M059J (cell line): ENCODE measurements at places on chromosomes 1 and 21. TPM values are rescaled to one million over a fixed set of nuclear protein-coding genes. Genes with fewer than 3 reads are reported as not detected.

Gene AMY1B
- total RNA-seq = not detected in 2 replicates

Gene RGS16
- not detected in 2 replicates for total RNA-seq

Gene GPX7
- total RNA-seq = 7.7 and 8.7 TPM in 2 replicates

Gene SLAMF9
- not detected in 2 replicates for total RNA-seq

Gene GSTM5
- not detected in 2 replicates for total RNA-seq

Gene ARHGEF10L
- total RNA-seq = 4.4 and 6.8 TPM in 2 replicates

DNA sequence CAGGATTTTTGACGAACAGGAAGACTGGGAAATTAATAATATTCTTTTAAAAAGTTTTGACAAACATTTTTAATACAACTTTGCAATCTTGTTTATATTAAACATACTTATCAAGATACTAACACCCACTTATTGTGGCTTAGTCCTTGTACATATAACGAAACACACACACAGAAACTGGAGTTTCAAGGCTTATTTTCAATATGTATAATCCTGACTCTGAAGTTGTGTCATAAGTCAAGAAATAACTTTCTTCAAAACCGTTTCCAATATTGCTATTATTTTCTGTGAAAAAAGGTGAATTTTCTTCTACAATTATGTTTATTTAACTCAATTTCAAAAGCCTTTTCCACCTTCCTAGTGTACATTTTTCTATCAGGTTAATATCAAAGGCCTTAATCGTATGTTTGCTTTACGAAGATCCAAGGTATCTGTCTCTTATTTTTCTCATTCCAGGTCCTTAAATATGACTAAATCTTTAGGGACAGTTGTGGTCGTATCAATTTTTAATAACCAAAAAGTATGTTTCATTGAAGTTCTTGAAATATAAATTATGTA lies 1.8 kb downstream of the CDKN2C start:
- peak; percentile 21 for DNase-seq

DNA sequence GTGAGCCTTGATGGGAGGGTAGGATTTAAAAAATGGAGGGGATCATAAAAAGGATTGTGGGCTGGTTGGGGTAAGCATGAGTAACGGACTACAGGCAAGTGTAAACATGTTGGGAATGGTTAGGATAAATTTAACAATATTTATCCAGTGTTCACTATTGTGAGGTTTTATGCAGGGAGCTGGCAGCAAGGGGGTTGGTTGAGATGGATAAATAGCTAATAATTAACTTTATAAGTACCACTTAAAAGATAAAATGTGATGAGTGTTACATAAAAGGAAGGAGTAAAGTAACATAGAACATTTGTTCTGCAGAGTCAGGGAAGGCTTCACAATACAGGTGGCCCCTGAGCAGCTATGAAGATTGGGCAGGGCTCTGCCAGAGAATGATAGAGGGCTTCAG lies 109.0 kb downstream of the NGF start:
- DNase-seq = no peak

DNA sequence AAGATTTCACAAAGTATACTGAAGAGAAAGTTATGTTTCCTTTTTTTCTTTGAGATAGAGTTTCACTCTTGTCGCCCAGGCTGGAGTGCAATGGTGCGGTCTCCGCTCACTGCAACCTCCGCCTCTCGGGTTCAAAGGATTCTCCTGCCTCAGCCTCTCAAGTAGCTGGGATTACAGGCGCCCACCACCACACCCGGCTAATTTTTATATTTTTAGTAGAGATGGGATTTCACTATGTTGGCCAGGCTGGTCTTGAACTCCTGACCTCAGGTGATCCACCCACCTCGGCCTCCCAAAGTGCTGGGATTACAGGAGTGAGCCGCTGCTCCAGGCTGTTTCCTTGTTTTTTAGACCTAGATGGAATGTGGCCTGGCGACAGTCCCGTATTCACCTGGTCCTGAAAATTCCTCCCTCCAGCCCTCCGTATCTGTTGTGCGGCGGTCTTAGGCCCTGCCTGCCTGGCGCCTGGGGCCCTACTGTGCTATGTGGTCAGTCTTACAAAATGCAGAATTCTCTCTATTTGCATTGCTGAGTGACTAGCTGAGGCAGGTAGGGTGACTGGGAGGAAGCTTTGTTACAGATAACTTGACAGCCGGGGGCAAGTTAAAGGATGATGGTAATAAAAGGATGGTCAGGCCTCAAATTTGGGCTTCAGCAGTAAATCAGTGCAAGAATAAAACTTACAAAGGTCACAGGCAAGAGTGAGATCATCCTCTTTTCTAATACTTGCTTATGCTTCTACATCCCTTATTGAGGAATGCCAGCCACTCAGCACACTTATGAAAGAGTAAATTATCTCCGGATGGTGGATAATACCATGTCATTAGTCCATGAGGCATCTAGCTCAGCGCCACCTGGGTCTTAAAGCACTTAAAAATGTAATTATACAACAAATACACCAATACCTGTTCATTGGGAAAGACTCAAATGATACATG lies 30.3 kb downstream of the PARK7 start:
- DNase-seq = no peak

DNA sequence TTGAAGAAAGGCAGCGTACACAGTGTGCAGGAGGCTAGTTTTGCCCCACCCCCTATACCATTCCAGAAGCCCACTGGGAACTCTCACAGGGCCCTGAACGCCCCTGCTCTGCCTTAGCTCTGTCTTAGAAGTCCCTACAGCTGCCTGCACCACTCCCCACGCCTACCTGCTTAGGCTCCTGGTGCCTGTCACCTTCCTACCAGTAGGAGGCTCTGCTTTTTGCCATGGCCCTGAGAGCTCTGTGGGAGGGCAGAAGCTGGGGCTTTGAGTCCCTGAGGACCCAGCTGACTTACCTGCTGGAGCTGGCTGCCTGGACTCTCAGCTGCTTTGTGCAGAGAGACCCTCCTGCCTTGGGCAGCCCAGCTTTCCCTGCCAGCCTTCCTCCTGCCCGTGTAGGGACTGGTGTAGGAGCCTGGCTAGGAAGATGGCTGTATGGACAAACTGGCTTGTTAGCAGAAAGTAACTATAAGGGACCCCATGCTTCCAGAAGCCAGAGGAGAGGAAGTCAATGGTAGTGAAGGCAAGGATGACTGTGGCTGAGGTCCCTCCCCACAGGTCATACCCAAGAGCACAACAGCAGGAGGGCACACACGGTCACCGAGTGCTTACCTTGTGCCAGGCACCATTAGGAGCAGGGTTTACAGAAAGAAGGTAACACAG lies 9.8 kb upstream of the CELSR2 start:
- peak; percentile 55 for DNase-seq

DNA sequence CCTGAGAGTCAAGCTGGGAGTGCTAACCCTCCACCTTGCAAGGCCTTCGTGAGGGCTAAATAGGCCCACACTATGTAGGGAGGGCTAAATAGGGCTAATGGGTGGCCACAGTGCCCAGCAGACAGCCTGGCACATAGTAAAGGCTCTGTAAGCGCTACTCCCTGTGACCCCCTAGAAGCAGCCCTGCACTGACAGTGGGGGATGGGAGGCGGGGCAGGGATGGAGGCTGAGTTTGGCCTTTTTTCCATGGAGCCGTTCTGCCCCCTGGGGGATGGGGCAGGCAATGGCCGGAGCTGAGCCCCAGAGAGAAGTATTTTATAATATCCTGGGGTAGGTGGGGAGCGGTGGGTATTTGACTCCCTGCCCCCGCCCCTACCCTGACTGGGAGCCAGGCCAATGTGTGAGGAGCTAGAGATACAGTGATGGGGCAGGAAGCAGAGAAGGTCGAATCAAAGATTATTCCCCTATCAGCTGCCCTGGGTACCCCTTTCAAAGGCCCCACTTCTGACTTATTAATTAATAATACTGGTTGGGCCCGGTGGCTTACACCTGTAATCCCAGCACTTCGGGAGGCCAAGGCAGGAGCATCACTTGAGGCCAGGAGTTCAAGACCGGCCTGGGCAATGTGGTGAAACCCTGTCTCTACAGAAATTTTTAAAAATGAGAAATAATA lies 42.3 kb downstream of the LACTBL1 start:
- DNase-seq = peak; percentile 38

DNA sequence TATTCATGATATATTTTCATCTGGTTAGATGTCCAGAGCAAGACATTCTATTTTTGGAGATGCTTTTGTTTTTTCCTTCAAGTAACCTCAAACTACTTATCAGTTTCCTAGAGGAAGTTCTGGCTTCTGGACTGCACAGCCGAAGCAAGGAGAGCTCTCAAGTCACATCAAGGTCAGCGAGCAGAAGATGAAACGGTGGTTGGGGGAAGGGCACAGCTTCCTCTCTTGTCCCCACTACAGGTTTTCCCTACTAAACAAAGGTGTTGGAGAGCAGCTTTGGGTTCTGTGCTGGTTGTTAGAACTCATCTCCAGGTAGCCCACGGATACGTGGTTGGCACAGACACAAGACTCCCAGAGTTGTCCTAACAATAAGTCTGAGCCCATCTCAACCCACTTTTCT lies 5.1 kb upstream of the PLEKHO1 start:
- no peak for DNase-seq

DNA sequence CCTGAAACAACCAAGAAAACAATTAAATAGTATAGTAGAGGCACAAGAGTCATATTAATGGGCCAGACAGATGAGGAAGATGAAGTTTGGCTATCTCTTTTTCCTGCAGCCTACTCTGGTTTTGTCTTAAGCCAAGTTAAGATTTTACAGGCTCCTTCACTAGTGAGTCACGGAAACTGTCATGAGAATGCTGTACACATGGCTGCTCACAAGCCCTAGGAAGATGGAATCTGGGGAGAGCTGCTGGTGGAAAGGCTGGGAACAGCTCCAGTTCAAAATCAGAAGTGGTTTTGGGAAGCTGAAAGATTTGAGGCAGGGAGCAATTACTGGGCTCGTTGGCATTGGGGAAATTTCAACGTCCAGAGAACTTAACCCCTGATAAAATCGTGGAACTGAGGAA lies 46.4 kb upstream of the S1PR1 start:
- peak; percentile 45 for DNase-seq

DNA sequence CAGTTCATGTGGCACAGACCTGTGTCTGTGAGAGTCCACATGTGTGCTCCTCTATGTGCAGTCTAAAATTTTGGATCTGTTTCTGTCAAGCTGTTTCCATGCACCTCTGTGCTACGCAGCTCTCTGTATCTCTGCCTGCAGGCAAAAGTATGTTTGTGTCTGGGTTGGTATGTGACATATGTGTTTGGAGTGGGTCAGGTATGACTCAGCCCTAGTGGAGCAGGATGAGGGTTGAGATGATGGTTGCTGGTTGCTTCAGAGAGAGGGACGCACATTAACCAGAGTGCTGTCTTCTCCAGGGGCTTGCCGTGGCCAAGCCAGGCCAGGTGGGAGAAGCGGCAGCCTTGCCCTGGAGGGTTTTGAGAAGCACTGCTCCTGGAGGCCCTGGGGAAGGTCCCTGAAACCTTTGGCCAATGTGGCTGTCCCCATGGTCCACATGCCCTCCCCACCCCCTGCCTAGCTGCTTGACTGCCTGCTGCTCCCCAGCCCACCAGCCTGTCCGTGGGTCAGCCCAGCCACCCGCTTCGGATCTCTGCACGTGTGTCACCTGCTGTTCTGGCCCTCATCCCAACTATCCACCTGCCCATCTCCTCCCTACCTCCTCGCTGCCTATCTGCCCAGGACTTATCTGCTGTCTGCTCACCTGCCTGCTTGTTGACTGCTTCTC lies 4.1 kb upstream of the EVA1B start:
- DNase-seq = peak; percentile 60

GRCh38 chr1:2253036-2253796 lies 25.1 kb downstream of the SKI start:
- DNase-seq = no peak

GRCh38 chr1:15409388-15410222 lies at the start of gene EFHD2:
Gene EFHD2 (plus strand): TSS chr1:15409888. CDS start chr1:15409972, 84 bp downstream.
- peak; percentile 83 for DNase-seq

DNA sequence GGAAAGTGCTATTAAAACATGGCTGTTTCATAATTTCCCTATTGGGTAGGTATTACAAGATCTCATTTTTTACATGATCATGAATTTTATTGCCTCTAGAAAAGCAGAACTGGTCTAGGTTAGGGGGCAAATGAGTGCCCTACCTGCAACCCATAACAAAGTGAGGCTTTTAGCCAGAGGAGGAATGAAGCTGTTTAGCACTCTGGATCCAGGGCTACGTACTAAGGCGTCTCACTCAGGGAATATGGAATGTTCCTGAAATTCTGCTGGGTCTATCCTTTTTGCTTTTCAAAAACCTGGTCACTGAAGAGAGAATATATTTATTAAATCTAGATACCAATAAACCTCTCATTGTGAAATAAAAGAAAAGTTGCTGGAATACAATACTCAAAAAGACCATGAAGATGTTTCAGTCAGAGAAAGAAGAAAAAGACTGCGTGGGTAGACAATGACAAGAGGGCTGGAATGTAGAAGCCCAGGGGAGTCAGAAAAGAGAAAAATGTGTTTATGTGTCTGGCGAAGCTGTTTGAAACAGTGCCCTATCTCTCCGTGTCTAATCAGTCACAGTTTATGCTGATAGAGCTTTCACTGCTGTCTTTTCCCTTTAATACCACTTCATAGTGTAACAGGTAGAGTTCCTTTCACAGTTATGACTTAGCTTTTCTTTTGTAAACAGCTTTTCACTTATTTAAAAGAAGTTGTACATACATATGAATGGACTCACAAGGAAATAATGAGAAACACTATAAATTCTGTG lies 25.0 kb upstream of the SYDE2 start:
- no peak for DNase-seq

- no peak for DNase-seq
Measured at GRCh38 chr1:72060466-72061245, 221.7 kb downstream of the NEGR1 start.

DNA sequence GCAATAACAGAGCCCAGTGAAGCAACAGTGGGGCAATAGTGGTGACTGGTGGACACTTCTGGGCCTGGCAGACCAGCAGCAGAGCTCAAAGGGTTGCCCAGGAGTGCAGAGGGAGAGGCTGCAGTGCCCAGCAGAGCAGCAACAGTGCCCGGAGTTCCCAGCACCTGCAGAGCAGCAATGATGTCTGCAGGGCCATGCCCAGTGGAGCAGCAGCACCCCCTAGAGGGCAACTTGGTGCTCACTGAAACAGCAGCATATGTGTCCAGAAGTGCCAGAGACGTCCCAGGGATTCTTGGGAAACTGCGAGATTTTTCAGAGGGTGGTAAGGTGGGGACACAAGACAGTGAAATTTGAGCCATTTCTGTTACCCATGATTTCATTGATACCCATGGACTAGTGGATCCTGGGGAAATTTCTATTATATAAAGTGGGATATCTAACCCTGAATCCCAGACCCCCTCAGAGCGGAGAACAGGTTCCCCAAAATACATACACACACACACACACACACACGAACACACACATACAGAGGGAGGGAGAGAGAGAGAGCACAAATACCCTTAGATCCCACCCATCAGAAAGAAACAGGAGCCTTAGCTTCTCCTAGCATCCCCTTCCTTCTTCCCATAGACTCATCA lies 156.9 kb upstream of the GJB5 start:
- DNase-seq = peak; percentile 69

DNA sequence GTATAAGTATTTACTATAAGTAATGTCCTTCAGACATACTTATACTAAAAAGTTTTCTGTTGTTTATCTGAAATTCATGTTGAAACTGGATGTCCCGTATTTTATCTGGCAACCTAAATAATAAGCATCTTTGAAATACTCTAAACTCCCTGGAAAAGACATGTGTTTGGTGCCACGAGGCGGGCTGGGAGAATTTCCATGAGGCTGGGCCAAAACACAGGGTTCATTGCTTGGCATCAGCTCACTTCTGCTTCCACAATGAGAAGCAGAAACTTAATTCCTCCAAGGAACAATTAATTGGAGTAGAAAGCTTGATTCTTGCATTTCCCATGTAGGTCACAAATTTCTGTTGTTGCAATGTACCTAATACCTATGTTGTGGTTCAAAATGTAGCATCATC lies 110.2 kb downstream of the PSMG1 start:
- no peak for DNase-seq

GRCh38 chr1:89310976-89311375 lies 38.3 kb upstream of the GBP5 start:
- DNase-seq = peak; percentile 12
